ENCODE measurements at places on chromosomes 12 and 14.

- no peak for DNase-seq
Observed at GRCh38 chr14:63638493-63638892, 3.2 kb downstream of the WDR89 start.

DNA sequence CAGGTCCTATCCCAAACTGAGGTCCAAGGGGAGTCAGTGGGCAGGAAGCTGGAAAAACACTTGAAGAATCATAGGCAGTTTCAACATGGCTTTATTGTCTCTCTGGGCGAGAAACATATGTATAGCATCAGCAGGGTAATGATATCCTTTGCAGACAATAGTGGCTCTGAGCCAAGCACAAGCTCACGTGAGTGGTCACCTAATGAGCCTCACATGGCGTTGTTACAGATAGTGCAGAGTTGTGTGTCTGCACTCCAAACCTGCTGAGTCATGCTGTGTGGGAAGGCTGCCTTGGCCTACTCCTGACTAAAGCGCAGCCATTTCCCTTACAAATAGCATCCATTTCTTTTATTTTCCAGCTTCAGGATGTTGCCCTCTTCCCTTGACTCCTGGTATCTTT is 105.2 kb upstream of the SYT1 start:
- DNase-seq = no peak

GRCh38 chr14:26180221-26180620 is 417.6 kb downstream of the NOVA1 start:
- no peak for DNase-seq

GRCh38 chr12:121614872-121615467 is 11.4 kb upstream of the ORAI1 start:
- no peak for DNase-seq

- no peak for DNase-seq
Observed at GRCh38 chr12:58247633-58248032, 306.3 kb downstream of the ATP23 start.

- no peak for DNase-seq
Observed at GRCh38 chr12:49342914-49343731, 3.6 kb upstream of the DNAJC22 start.

- DNase-seq = peak; percentile 20
Observed at GRCh38 chr12:78888568-78888967, 24.0 kb downstream of the SYT1 start.

- no peak for DNase-seq
Observed at GRCh38 chr14:96512602-96513397, 10.6 kb downstream of the PAPOLA start.

DNA sequence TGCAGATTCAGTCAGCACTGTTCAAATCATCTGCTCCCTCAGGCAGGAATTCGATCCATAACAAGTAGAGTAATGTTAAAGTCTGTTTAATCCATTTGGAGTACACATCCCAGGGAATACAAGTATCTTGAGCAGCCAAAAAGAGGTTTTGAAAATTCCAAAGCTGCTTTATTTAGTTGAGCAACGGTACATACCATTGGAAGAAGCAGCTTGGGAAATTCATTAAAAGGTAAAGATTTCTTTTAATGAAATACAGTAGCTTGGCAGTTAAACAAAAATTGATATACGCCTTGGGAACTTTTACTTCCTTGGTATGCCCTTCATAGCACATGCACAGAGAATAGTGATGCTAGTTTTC is 153.8 kb downstream of the LRIG3 start:
- DNase-seq = no peak

DNA sequence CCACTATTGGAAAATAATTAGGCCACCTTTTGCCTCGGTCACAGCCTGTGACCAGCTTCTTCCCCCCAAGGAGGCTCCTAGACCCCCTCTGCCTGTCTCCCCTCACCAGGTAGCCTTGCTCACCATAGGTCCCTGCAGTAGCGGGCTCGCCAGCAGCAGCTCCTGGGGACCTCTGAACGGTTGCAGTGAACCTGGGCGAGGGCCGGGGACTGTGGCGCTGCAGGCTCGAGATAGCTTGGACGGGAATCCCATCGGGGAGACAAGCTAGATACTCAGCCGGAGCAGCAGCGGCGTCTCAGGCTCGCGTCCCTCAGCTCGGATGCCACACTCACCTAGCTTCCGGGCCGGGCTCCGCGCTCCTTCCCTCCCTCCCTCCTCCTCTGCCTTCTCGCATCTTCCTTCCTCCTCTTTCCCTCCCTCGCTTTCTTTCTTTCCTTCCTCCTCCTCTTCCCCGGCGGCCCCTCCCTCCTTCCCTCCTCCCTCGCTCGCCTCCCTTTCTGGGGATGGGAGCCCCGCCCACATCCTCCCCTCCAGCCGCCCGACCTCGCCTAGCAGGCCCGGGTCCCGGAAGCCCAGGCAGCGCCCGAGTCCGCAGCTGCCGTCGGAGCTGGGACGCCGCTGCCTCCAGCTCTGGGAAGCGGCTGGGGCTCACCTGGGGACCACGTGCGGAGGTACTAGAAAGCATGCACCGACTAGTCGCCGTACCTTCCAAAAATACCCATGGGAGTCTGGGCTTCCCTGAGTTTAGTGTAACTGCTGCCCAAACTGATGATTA is at the start of gene BMP4:
Gene BMP4, minus strand, starts transcription at position 399 of the 775 bp plus-strand sequence. CDS start 4,603 bp downstream, outside the sequence.
- DNase-seq = no peak

GRCh38 chr12:130700492-130701401 is 15.4 kb downstream of the RIMBP2 start:
- no peak for DNase-seq

DNA sequence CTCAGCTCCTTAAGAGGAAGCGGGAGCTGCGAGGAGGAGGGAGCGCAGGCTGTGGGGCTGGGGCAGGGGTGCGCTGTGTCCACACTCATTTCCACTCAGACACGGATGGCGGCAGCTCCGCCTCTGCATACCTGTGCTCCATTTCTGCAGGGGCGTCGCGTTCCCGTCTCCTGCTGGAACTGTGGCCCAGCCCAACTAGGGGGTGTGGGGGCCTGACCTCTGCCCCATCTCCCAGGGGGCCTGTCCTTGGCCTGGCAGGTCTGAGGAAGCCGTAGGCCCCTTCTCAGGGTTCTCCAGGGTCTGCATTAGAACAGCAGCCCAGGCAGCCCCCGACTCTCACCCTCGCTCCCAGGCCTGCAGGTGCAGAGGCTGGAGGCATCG is 31.2 kb downstream of the FBRSL1 start:
- DNase-seq = no peak

DNA sequence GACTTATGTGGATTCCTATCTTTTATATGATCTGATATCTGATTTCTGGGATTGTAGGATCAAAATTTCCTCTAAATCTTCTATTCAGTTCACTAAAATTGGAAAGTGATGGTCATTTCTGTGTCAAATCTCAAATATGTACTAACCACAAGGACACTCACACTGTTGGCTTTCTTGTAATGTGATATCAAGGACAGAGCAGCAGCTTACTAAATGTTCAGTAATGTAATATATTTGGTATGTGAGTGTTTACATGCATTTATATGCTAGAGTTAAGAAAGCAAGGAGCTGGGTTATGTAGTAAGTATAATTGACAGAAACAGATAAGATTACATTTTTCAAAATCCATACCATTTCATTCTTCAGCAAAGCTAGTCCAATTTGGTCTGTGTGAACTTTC is 16.5 kb downstream of the PUS7L start:
- DNase-seq = no peak

DNA sequence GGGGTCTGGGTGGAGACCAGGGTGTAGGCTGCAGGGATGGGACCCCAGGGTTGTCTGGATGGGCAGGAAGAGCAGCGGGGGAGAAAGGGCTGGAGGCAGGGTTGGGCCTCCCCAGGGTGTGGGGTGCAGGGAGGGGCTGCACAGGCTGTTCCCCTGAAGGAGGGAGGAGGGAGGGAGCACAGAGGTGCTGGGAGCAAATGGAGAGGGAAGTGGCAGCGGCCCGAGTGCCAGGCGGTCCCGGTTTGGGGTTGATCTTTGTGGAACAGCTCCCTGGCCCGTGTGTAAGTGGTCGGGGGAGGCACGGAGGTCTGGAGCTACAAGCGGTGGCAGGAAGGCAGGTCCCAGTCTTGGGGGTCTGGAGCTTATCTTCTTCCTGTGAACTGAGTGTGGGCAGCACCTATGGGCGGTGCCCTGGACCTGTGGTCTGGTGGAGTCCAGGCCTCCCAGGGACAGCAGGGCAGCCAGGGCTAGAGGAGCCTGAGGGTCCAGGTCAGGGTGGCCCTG is 391.6 kb downstream of the TMEM121 start:
- DNase-seq = no peak

DNA sequence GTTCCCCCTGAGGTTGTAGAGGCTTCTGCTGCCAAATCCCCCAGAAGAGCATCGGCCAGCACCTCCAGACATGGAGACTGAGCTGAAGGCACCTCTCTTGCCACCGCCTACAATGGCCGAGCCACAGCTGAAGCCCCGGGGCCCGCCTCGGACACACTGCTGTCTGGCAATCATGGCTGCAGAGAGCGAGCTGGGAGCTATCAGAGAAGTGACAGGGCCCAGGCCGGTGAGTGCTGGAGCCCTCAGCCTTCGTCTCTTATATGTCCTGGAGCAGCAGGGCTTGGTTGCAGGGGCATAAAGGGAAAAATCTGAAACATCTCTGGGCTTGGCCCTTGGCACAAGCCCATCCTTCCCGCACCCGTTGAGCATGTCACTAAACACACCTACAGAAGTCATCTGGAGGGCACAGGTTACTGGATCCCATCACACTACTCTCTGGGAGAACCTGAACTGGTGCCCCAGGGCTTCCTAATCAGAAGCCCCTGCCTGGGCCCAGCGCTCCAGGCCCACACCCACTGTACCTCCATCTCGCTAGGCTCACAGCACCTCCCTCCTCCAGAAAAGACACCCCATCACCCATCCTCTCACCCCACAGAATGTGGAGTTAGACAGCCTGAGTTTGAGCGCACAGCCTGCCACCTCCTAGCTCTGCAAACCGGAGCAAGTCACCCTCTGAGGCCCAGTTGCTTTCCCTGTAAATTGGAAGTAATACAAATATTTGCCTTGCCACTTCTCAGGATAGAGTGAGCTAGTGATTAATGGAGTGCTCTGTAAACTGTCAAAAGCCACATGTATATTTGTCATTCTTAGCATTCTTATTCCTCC is at the start of gene KRT4:
Gene KRT4, minus strand, starts transcription at position 232 of the 825 bp plus-strand sequence. Its CDS starts 58 bp downstream, at position 174.
- no peak for DNase-seq

DNA sequence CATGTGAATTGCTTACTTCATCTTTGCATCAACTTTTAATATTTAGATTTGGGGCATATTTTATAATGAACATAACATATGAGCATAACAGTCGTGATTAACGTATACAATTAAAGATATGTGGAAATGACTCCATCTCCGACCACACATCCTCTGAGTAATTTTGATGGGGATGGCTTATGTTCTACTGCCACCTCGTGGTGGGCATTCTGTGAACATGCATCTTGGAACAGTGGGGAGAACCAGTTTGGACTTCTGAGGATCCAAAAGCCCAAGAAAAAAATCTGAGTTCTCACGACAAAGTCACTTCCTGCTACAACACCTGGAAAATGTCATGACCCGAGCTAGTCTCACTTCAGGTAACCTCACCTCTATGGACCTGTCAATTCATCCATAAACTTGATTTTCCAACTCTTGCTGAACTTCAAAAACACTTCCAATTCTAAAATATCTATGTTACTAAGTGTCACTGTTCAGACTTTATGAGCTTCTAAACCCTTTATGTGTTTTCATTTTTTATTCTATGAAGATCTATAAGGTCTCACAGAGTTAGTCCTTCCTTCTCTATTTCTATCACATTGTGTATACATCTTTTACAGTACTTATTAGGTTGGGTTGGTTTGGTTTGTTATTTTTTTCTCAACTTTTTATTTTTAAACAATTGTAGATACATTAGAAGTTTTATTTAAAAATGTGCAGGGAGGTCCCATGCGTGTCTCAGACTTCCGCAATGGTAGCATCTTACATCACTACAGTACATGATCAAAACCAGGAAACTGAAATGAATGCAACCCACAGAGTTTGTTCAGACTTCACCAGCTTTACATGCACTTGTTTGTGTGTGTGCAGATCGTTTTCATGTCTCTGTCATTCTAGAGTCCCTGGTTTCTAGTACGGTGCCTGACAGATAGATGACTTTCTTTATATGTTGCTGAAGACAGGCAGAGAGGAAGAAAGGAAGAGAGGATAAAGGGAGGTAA is 38.2 kb upstream of the STAB2 start:
- peak; percentile 65 for DNase-seq

DNA sequence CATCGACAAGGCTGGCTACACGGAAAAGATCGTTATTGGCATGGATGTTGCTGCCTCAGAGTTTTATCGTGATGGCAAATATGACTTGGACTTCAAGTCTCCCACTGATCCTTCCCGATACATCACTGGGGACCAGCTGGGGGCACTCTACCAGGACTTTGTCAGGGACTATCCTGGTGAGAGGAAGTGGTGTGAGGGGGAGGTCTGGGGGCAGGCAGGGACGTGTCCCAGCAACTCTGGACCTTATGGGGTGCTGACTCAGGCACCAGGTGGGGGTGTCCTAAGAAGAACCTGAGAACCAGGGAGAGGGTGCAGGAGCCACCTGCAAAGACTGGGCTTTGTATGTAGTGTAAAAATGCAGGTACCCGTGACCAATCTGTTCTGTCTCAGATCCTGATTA is 5.2 kb downstream of the ENO2 start:
- no peak for DNase-seq

DNA sequence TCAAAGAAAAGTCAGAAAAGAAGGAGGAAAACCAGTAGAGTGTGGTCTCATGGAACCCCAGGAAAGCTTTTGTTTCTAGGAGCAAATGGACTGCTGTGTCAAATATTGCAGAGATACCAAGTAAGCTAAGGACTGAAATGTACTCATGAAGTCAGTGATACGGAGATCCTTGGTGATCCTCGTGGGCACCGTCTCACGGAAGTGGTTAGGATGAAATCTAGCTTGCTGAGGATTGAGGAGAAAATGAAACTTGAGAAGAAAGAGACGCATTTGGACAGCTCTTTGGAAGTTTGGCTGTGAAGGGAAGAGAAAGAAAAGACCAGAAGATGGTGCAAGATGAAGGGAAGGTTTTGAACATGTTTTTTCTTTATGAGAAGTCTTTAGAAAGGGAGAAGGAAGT is 104.0 kb upstream of the CCND2 start:
- DNase-seq = no peak

DNA sequence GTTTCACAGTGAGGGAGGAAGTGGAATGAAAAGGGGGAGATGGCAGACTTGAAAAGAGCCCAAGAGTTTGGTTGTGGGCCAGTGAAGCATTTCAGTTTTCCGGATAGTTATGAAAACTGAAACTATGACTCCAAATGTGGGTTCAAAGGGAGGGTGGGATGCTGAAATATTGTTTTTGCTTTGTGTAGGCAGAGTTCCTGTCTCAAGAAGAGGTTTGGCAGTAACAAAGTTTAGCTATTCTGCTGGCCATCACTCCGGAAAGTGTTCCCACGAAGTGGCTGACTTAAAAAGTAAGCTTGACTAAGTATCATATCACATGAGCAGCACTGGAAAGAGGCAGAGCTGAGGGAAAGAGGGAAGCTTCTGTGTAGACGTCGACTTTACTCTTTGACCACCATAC is 85.2 kb downstream of the CAND1 start:
- no peak for DNase-seq

DNA sequence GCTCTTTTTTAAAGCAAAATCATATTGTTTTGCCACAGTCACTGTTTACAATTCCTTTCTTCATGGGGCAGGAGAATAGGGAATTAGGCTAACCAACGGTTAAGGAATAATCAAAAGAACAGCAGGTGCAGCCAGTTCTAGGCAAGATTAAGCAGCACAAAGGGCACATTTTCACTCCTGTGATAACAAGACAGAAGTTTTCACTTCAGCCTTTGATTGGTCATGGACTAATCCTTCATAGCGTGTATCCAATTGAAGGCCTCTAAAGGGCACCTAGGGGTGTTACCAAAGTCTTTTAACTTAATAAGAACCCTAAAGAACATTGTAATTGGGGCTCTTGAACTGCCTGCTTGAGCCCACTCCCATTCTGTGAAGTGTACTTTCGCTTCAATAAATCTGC is 206.9 kb upstream of the AMIGO2 start:
- DNase-seq = no peak

GRCh38 chr12:57738661-57739237 is at the start of gene AGAP2:
Gene AGAP2 (minus strand): TSS chr12:57738742. CDS start chr12:57738246, 496 bp downstream.
- DNase-seq = no peak
